ENCODE measurements at places on chromosomes 4 and X.
A peak's percentile ranks its signal among the peaks of the same experiment; 100 is the strongest.

DNA sequence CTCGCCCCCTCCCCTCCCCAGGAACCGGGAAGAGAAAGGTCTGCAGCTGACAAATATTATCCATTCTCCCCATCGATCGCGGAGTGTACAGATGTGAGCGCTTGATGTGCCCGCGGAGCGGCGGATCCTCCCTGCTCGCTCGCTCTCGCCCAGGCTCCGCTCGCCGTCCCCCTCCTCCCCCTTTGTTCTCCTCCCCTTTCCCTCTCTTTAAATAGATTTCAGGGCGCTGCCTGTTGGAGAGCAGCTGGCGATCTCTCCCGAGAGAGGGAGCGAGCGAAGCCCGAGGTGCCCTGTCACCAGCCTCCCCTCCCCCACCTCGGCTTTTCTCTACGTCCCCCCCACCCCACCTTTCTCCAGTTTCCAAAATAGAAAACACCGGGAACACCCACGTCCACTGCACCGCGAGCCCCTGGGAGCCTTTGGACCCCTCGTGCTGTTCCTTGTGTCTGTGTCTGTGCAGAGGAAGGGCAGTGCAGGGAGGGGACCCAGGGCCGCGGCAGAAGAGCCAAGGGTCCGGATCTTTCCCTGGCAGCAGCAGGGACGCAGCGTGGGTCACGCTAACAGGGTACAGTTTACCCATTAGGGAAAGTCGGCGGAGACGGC is 56.6 kb upstream of the BCOR start:
- DNase-seq = peak; percentile 80

GRCh38 chrX:52988985-52989917 is 30.9 kb upstream of the FAM156A start:
- no peak for DNase-seq

GRCh38 chr4:151674804-151675391 is 85.9 kb downstream of the GATB start:
- DNase-seq = no peak

DNA sequence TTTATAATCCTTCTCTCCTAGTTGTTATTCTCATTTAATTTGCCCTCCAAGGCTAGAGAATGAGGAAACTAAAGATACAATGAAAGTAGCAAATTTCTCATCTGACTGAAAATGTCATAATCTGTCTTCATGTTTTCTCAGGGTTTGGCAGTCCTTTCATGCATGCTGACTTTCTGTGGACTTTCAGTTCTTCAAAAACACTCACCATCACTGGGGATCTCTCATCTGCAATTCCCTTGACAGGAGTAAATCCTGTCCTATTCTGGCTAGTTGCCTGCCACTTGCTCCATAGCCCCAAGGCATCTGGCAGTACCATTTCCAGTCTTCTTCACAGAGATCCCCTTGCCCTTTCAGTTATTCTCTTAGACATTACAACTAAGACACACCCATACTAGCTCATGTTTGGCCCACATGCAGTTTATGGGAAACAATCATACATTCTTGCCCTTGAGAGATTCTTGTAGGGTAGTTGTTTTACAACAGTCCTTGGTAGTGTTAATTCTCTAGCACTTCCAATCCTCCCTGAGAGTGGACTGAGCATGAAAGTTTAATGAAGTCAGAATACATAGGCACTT is 449.7 kb upstream of the KLHL4 start:
- DNase-seq = no peak

GRCh38 chrX:46703980-46704379 is 54.9 kb downstream of the SLC9A7 start:
- no peak for DNase-seq

DNA sequence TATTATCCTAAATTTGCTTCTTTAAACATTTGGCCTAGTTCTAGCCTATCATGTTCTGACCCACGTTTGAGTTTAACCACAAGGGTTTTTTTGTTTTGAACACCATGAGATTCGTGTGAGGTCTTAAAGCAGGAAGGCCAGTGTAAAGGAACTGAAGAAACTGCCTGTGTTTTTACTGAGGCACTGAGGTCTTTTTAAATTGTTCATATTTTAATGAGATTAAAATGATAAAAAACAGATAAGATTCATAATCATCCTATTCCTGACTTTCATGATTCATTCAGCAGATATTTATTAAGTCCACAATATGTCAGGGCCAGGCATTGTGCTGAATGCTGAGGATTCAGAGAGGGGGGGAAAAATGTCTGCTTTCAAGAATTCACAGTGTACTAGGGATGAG is 3.2 kb downstream of the RPS6KA3 start:
- no peak for DNase-seq

- peak; percentile 89 for DNase-seq
Observed at GRCh38 chrX:23742174-23742696, 841 bp downstream of the ACOT9 start.

- no peak for DNase-seq
Observed at GRCh38 chrX:96704629-96705028, 20.0 kb downstream of the DIAPH2 start.

GRCh38 chr4:48692897-48693296 is 87.2 kb downstream of the FRYL start:
- no peak for DNase-seq

DNA sequence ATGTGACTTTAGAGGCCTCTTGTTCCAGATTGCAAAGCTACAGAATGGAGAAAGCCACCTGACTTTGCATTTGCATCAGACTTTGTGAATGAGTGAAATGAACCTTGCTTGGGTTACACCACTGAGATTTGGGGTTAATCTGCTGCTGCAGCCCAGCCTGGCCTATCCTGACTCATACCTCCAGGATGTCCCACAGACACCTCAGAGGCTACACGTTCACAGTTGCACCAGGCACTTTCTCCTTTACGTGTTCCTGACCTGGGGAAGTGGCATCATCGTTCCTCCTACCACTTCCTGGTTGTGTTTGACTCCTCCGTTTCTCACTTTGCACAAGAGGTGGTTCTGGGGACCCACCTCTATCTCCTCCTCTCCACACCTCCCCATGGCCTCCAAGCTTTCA is 9.2 kb upstream of the SORCS2 start:
- DNase-seq = no peak

- no peak for DNase-seq
Observed at GRCh38 chr4:148004228-148004857, 272.5 kb downstream of the ARHGAP10 start.

DNA sequence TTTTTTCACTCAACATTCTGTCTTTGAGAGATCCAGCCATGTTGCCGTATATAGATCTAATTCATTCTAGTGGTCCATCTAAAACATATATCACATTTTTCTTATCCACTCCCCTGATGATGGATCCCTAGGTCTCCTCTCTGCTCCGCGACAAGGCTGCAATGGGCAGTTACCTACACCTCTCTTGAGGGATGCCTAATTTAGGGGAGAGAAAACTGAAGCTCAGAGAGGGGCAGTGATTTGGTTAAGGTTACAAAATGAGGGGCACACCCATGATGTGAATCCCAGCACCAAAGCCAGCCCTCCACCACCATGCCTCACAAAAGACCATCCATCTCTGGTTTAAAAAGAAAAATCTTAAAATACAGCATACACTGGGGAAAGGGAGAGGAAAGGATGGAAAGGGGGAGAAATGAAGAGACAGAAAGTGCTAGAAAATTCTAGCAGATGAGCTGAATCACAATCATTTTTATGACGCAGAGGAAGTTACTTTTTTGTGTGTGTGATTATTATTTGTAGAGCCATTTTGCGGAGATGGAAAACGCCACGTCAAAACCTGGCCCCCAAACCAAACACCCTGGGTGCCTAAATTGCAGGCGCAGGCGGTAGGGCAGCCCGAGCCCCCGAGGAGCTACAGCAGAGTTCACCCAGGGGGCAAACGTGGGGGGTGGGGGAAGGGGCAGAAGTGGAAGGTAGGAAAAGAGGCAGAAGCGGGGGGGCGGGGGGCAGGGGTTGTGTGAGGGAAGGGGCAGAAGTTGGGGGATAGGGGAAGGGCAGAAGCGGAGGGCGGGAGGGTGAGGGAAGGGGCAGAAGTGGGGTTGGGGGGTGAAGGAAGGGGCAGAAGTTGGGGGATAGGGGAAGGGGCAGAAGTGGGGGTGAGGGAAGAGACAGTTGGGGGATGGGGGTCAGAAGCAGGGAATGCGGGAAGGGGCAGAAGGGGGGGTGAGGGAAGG is 1.3 kb upstream of the TSPYL2 start:
- DNase-seq = no peak

- peak; percentile 31 for DNase-seq
Observed at GRCh38 chr4:39406763-39407583, at the start of gene KLB. TSS of gene KLB (plus strand) at chr4:39406930. CDS start at chr4:39406950, 20 bp downstream.

GRCh38 chrX:74902806-74903205 is 22.4 kb downstream of the NEXMIF start:
- DNase-seq = no peak

DNA sequence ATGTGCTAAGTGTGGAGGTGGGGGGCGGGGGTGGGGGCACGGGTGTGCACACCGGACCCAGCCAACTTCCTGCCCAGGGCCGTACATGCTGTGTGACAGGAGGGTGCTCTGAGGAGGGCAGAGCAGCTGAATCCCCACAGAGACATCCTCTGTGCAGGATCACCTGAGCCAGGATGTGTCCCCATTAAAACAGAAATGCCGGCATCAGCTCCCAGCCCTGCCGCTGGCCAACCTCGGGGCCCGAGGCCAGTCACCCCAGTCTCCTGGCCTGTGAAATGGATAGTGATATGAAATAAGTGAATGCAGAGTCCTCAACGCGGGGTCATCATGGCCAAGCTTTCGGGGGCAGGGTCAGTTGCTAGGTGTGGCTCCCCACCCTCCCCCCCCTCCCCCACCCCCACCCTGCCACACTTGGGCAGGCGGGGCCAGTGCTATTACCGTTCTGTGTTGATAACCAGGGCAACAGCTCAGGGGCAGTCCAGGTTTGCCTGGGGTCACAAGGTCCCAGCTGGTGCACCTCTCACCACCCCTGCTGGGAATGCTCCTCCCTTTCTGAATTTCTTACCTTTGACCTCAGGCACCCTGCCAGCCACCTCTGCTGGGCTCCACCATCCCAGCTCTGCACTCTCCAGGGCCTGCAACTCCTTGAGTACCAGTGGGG is 227.2 kb upstream of the PSAPL1 start:
- DNase-seq = no peak

GRCh38 chr4:30879855-30880598 is 159.9 kb downstream of the PCDH7 start:
- no peak for DNase-seq

- DNase-seq = no peak
Observed at GRCh38 chr4:89496851-89497250, 189.3 kb upstream of the GPRIN3 start.

- DNase-seq = no peak
Observed at GRCh38 chrX:2974961-2975360, 31.4 kb upstream of the ARSH start.

GRCh38 chrX:19609541-19609940 is 94.2 kb upstream of the MAP3K15 start:
- DNase-seq = no peak

- no peak for DNase-seq
Observed at GRCh38 chr4:151195801-151196200, 81.2 kb upstream of the PRSS48 start.

- DNase-seq = no peak
Observed at GRCh38 chr4:150368667-150369066, 213.3 kb upstream of the MAB21L2 start.

DNA sequence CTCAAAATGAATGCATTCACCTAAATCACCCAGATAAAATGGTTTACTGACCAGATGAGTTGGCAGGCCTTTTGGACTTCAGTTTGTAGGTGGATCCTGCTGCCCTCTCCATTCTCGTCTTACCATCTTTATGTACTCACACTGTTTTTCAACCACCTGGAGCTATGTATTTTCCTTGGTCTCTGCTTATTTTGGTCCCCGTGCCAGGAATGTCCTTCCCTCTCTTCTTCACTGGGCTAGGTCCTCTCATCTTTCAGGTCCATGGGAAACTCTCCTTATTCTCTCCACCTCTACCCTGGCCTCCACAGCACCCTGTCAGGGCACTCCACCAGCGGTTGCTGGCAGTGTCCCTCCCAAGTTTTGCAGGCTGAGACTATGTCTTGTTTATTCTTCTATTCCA is 2.6 kb downstream of the GPRIN3 start:
- DNase-seq = no peak

DNA sequence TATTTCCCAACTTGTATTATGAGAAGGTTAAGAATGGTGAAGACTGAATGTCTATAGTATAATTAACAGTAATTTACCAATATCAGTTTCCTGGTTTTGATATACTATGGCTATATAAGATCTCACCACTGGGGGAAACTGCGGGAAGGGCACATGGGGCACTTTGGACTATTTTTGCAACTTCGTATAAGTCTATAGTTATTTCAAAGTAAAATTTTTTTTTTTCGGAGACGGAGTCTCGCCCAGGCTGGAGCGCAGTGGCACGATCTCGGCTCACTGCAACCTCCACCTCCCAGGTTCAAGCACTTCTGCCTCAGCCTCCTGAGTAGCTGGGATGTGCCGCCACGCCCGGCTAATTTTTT is 46.1 kb downstream of the CXorf58 start:
- no peak for DNase-seq

- peak; percentile 42 for DNase-seq
Observed at GRCh38 chr4:48109413-48110263, 24.4 kb downstream of the TXK start.

DNA sequence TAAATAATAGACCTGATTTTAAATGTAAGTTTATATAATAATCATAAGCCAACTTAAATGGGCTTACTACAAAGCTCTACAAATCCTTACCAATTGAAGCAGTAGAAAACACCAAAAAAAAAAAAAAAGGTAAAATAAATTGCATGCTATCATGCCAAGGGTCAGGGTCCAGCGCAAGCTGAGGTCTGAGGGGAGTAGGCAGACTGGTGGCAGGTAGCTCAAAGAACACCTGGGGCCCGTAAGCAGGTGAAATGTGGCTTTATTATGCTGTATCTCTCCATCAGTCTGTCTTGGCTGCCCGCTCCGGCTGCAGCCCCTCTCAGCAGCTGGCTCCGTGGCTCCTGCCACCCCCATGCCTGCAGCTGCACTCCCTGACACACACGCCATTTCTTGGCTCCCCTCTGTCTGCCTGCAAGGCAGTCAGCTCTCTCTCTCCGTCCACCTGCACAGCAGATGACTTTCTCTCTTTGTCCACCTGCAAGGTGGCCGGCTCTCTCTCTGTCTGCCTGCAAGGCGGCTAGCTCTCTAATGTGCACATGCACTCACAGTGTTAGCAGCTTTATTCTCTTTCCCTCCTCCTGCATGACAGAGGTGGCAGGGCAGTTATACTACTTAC is 209.4 kb upstream of the UGT8 start:
- DNase-seq = no peak

DNA sequence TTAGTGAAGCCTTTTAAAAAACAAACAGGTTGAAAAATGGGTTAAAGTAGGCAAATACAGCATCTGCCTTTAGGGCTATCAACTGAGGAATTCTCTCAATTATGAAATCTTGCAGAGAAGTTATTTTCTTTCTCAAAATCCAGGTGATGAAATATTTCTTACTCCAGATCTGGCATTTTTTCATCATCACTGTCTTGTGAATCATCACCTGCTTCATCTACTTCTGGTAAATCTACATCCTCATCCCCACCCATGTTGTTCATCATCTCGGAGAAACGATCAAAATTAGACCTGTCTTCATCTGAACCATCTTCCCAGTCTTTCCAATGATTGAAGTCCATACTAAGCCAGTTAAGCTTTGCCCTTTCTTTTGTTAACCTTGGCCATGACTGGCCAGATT is 33.3 kb upstream of the HPF1 start:
- peak; percentile 16 for DNase-seq

GRCh38 chrX:153456161-153456560 is 10.3 kb upstream of the TREX2 start:
- no peak for DNase-seq

Data from SW480 (cell line).